ENCODE measurements at places on chromosomes 1 and 21.

DNA sequence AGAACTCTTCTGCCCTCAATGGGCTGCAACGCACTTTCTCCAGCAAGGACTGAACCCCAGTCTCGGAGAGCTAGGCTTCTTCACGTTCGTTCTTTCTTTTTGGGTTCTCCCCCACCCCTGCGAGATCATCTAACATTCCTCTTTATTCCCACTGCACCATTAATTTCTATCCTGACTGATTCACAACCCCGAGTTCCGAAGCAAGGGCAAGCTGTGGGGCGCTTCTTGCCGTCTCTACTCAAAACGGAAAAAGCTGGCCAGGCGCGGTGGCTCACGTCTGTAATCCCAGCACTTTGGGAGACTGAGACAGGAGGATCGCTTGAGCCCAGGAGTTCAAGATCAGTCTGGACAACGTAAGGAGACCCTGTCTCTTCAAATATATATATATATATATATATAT lies 37.4 kb upstream of the BTG2 start:
- no peak for DNase-seq

DNA sequence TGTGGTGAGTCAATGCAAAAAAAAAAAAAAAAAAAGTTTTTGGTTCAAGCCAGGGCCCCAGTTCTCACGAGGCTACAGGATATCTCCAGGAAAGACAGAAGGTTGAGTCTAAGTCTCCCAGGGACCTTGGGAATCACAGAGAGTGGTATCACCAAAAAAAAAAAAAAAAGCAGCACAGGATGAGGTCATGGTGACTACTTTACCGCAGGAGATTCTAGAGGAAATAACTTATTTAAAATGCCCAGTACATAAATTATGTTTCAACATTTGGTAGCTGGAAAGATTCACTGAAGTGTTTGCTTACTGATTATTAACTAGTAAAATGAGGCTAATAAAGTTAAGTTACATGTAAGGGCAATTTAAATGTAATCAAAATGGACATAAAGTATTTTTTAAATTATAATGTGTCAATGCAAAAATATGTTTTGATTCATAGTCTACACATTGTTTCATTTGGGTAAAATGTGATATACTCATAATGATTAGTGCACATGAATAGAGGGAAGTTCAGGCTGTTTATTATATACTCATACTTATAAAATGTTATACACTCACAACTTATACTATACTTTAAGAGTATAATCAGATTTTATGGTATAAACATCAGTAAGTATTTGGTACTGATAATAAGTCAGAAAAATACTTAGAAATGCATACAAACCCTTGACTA lies 84.1 kb downstream of the PLPPR5 start:
- no peak for DNase-seq

GRCh38 chr1:35708952-35709351 lies 9.7 kb downstream of the C1orf216 start:
- DNase-seq = no peak

DNA sequence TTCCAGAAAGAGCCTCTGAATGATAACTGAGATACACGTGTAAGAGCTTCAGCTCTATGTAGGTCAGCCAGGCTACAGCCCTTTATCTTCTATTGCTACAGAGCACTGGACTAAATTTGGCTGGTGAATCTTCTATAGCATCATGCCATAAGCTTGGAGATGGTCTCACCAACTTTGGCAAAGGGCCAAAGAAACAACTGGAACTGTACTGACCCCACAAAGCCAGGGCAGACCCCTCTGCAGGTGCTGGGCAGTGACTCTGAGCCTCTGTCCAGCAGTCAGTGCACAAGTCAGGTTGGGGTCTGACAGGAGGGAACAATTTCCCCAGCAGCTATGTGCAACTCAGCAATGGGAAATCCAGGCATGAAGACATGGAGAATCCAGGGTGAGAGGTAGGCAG lies 57.8 kb upstream of the NFASC start:
- no peak for DNase-seq

- DNase-seq = no peak
Measured at GRCh38 chr1:194338241-194338948, 1152.0 kb upstream of the B3GALT2 start.

- DNase-seq = peak; percentile 47
Measured at GRCh38 chr21:46667741-46668380, 32.4 kb downstream of the PRMT2 start.

GRCh38 chr1:116139592-116140134 lies 28.5 kb downstream of the MAB21L3 start:
- no peak for DNase-seq

DNA sequence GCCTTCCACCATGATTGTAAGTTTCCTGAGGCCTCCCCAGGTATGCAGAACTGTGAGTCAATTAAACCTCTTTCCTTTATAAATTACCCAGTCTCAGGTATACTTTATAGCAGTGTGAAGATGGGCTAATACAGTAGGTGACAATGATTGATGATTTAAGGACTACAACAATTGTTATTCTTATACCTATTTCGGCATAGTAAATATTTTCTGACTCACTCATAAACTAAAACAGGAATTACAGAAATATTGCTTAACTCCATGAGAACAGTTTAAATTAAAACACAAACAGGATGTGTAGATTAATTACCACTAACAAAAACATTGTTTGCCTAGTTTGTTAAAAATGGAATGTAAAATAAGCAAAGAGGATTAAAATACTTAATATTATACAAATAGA lies 839.9 kb downstream of the LTN1 start:
- DNase-seq = no peak

DNA sequence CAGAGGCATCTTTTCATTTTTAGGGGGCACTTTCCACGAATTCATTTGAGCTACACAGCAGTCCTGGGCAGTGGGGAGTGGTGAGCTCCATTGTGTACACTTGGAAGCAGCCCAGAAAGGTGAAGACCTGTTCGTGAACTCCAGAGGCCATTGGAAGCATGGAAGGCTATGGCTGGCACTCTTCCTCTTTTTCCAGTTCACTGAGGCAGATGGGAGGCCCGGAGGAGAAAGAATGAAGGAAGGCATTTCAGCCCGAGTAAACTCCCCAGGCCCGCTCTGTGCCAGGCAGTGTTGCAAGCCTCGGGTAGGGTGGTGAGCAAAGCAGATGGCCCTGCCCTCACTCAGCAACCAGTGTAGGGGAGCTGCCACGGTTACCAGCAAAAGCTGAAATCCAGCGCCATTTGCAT lies 673 bp upstream of the DHCR24 start:
- DNase-seq = peak; percentile 10

- no peak for DNase-seq
Measured at GRCh38 chr1:245396615-245397014, 241.8 kb downstream of the KIF26B start.

DNA sequence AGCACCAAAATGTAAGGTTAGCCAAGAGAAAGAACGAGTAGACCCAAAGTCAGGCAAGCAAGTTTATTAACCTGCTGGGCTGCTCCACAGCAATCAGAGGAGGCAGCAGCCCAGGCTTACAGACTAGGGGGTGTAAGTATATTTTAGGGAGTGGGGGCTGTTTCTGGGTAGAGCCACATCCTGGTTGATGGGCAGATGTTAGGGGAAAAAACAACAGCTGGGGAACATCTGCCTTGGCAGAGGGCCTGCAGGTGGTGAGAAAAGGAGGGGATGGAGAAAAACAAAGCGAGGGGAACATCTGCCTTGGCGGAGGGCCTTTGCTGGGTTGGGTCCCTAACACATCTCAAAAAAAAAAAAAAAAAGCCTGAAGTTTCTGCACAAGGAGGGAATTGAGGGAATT lies 9.7 kb upstream of the ZBTB48 start:
- DNase-seq = no peak

DNA sequence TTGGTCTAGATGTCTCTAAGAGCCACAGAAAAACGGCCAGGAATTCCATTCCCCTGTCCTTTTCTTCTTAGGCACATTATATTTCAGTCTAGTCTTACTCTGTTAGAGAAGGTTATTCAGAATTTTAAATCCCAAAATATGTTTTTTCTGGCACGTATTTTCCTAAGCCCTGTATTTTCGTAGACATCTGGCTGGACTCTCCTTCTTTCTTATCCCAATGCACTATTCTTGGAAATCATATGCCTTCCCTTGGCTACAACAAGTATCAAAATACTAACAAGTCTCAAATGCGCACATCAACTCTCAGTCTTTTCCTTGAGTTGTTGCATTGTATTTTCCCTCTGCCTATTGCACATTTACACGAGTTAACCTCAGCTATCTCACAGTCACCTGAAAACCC lies 96.2 kb downstream of the DPYD start:
- DNase-seq = no peak

GRCh38 chr1:207017615-207018559 lies 14.7 kb downstream of the C1orf116 start:
- no peak for DNase-seq

- no peak for DNase-seq
Measured at GRCh38 chr1:67313934-67314671, 6.4 kb downstream of the IL12RB2 start.

DNA sequence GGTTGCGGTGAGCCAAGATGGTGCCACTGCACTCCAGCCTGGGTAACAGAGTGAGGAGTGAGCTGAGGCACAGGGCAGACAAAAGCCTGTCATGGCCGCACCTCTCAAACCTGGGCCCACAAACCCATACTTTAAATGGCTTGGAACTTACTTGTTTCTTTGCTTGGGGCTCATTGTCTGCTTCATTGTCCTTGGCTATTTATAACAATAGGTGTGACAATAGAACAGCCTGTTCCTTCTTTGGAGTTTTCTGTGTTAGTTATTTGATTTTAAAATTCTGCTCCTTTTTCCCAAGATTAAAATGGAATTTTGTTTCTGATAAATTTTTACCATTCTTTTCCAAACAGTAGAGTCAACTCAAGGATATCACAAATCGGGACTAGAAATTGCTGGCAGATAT lies 94.7 kb downstream of the PBX1 start:
- DNase-seq = no peak

- DNase-seq = no peak
Measured at GRCh38 chr1:70043804-70044203, 161.6 kb downstream of the LRRC40 start.

DNA sequence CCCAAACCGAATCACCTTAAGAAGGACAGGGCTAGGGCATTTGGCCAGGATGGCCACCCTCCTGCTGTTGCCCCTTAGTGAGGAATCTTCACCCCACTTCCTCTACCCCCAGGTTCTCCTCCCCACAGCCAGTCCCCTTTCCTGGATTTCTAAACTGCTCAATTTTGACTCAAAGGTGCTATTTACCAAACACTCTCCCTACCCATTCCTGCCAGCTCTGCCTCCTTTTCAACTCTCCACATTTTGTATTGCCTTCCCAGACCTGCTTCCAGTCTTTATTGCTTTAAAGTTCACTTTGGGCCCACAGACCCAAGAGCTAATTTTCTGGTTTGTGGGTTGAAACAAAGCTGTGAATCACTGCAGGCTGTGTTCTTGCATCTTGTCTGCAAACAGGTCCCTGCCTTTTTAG lies 3.6 kb downstream of the BTG2 start:
- no peak for DNase-seq

GRCh38 chr1:27149084-27149761 lies 5.7 kb downstream of the SLC9A1 start:
- no peak for DNase-seq

- DNase-seq = no peak
Measured at GRCh38 chr1:88985692-88986091, 6.7 kb downstream of the KYAT3 start.

DNA sequence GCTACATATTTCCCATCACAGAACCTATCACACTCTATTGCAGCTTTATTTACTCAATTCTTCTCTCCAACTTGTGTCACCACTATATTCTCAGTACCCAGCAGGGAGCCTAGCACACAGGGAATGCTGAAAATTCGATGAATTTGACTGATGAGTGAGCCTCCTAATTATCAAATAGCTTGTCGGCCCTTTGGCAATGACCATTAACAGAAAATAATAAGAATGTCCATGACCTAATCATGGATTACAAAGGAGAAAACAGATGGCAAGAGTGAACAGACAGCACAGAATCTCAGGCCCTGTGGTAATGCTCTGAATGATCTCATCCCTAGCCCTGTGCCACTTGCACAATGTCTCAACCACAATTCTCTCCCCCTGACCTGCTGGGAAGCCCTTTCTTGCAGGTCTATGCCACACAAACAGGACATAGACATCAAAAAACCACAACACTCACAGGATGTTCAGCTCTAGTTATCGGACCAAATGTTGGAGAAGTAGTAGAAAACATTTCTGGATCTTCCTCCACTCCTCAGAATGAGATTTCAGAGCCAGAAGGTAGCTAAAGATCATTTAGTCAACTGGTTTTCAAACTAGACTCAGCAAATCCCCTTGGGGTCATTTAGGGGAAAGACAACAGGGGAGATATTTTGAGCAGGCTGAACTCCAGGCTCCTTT lies 68.4 kb downstream of the LUZP1 start:
- DNase-seq = peak; percentile 26

- DNase-seq = no peak
Measured at GRCh38 chr1:166944186-166944967, 31.0 kb downstream of the ILDR2 start.

GRCh38 chr1:23567629-23567995 lies 8.3 kb upstream of the ID3 start:
- DNase-seq = no peak

GRCh38 chr1:47228644-47229030 lies 3.4 kb downstream of the TAL1 start:
- DNase-seq = peak; percentile 47

DNA sequence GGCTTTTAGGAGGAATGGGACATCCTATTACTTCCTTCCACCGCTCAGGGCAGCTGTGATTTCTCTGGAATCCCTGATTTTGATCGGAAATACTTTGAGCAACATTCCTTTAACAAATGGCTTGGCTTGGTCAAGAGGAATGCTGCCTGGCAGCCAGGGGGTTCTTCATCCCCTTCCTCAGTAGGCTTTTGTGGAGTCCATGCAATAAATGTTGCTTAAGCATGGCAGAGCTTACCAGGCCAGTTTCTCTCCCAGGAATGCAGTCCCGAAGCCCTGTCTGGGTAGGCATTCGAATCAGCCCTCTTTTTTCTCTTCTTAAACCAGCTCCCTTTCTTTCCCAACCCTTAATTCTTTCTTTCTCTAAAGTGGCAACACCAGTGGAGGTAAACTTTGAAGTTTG lies 177.1 kb upstream of the KIAA0040 start:
- DNase-seq = no peak

DNA sequence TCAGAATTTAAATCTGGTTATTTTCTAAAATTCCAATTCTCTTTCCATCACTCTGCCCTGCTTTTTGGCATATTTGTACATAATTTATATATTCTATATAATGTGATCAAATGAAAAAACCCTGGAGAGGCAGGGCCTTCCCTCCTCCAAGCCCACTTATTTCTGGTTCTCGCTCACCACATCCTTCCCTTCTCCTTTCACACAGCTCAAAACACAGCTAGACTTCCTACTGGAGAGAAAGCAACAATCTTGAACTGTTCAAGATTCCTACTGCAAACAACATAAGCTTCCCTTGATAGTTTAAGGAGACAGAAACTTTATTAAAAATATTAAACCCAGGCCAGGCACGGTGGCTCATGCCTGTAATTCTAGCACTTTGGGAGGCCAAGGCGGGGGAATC lies 7.6 kb upstream of the AIM2 start:
- no peak for DNase-seq

DNA sequence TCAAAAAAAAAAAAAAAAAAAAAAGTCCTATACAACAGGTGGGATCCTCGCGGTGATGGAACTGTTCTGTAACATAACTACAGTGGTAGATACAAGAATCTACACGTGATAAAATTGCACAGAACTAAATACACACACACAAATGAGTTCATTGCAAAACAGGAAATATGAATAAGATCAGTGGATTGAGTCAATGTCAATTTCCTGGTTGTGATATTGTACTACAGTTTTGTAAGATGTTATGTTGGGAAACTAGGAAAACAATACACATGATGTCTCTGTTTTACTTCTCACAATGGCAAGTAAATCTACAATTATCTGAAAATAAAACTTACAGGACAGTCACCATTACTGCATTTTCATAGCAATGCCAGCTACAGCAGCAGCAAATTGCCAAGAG lies 59.8 kb downstream of the ITGB3BP start:
- no peak for DNase-seq
